ENCODE measurements at places on chromosomes 6 and 20. TPM values are rescaled to one million over a fixed set of nuclear protein-coding genes. Genes with fewer than 3 reads are reported as not detected.

Gene TRIM40
- not detected for total RNA-seq

Gene RHAG
- 0.07 TPM for total RNA-seq

Gene PCSK2
- total RNA-seq, result not detected

Gene HLA-DQA2
- not detected for total RNA-seq

Gene FOXA2
- total RNA-seq, result 14.3 TPM

Gene FAM209B
- total RNA-seq, result 0.42 TPM

Gene CDH4
- 6.7 TPM for total RNA-seq

Gene XKR7
- 0.02 TPM for total RNA-seq

Gene ZSCAN31
- total RNA-seq, result 2.8 TPM

Gene DOK5
- total RNA-seq, result not detected

Gene PRRT1
- 0.95 TPM for total RNA-seq

Gene RIMS4
- total RNA-seq, result 1.9 TPM

Gene FAM162B
- not detected for total RNA-seq

Gene ZDHHC14
- total RNA-seq, result 3.6 TPM

Gene OGFR
- 41.0 TPM for total RNA-seq

Gene RBPJL
- total RNA-seq, result not detected

Gene CDSN
- not detected for total RNA-seq

Gene OTOR
- total RNA-seq, result not detected

Gene MTFR2
- 12.3 TPM for total RNA-seq

Gene SALL4
- total RNA-seq, result 1.3 TPM

Gene ROS1
- total RNA-seq, result 0.24 TPM

Gene ISM1
- 0.44 TPM for total RNA-seq

Gene LIN28B
- total RNA-seq, result 1.4 TPM

Gene PARD6B
- 3.1 TPM for total RNA-seq

Gene CLDN20
- not detected for total RNA-seq
